ENCODE measurements at places on chromosomes 4 and X.

DNA sequence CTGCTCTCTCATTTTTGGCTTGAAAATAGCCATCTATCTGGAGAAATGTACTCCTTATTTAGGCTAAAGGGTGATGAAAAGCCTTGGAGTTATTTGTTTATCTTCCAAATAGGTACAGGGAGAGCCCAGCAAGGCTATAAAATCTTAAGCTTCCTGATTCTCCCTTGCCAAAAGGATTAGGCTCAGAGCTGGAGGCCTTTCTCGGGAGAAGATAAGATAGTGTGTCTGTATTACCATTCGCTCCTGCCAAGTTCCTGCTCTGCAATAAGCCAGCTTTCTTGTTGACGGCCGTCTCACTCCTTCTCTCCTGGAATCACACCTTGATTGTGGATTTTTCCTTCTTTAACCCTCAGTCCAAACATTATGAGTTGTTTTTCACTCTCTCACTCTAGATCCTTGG, 171.8 kb upstream of the TTC29 start:
- no peak for DNase-seq

GRCh38 chrX:150506020-150506419, 62.4 kb upstream of the MTM1 start:
- no peak for DNase-seq

GRCh38 chr4:139884438-139884837, 218.8 kb downstream of the MGST2 start:
- no peak for DNase-seq

GRCh38 chr4:126758493-126758892, 874.3 kb upstream of the INTU start:
- no peak for DNase-seq

GRCh38 chr4:180923486-180923885, 1319.7 kb upstream of the TENM3 start:
- DNase-seq = no peak

DNA sequence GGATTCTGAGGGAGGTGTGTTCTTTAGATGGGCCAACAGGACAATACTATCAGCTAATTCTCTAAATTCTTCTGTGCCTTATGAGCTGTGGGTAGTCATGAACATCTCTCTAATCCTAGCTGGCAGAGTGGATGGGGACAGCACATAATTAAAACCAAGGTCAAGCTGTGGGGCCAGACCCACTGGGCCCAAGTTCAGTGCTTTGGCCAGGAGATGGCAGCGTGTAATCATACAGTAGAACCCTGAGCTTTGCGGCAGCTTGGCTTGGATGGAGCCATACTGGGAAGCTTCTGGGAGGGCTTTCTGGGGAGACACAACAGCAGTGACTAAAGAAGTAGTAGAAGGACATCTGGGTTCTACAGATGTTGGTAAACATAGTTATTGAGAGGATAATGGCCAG, 140.3 kb upstream of the CXCL13 start:
- DNase-seq = no peak

- DNase-seq = no peak
Measured at GRCh38 chr4:55125763-55126541, 557 bp upstream of the KDR start.

DNA sequence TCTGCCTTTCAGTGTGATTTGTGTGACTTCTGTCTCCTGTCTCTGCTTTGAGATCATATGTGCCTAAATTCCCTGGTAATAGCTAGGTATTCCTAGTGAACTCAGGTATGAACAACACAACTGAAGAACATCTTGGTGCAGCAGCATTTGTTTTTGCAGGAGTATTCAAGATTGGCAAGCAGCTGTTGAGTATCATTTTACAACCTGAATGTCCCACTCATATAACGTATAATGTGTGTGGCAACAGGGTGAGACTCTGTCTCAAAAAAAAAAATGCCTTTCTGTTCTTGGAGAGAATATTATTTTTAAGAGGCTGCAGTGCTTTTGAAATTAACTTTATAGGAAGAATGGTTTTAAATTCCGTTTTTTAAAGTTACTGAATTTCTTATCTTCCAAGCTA, 7.7 kb downstream of the LSM6 start:
- no peak for DNase-seq

DNA sequence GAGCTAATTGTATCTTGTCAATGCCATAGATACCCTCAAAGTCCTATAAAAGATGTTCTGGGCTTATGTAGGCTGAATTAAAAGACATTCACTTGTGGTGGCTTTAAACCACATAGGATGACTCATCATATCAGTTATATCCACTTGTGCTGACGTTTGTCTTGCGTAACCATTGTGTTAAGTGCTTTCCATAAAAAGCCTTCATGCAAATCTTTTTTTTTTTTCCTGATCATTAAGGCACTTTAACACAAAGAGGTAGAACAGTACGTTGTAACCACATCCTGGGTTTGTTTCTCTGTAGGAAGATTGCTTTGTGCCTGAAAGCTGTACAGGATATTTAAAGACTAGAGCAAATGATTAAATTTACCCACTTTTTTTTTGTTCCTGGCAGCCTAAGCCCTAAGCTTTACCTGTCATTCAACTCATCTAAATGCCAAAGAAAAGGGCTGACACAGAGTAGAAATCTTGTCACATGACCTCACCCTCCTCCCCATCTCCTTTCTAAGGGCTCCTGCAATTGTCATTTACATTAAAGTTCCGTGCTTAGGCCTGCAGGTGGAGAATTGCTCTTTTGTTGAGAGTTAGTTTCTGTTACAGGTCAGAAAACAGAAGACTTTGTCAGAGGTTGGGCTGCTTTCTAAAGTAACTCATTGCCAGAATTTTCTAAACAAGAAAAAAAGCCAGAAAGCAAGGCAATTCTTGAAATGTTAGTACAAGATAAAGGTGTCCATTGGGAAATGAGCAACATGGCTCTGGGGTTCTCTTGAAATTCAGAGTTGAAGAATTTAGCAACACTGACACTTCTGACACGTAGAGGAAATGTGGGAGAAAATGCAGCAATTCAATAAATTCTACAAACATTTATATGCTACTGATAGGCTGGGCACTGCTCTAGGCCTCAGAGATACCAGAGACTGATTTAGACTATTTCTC, 555.6 kb downstream of the PPARGC1A start:
- DNase-seq = no peak

- no peak for DNase-seq
Measured at GRCh38 chr4:70895405-70895804, 6.8 kb upstream of the MOB1B start.

DNA sequence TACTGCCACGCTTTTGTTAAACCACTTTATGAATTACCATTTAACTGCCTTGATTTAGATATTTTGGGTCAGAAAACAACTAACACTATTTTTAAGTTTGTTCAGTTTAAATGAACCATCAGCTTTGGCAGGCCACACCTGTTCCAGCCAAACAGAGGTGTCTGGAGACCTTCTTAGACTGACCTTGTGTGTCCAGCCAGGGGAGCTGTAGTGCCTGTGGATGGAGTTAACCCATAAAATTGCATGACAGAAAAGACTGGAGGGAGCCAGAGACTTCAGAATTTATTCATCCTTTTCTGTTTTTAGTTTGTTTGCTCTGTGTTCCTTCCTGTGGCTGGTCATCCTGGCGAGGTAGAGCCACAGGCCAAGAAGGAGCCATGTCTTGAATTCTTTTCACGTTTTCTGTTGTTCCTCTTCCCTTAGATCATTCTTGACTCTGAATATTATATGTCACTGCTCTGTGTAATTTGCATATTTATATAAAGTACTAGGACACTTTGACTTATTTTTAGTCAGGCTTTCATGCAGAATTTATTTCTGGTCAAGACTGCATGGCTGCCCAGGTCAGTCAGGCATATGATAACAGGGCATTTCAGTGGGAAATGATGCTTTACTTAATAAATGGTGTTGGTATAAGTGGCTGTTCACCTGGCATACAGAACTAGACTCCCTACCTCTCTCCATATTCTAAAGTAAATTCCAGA, 26.7 kb downstream of the HERC3 start:
- DNase-seq = no peak

GRCh38 chr4:147174591-147174990, 228.9 kb upstream of the TTC29 start:
- DNase-seq = no peak

DNA sequence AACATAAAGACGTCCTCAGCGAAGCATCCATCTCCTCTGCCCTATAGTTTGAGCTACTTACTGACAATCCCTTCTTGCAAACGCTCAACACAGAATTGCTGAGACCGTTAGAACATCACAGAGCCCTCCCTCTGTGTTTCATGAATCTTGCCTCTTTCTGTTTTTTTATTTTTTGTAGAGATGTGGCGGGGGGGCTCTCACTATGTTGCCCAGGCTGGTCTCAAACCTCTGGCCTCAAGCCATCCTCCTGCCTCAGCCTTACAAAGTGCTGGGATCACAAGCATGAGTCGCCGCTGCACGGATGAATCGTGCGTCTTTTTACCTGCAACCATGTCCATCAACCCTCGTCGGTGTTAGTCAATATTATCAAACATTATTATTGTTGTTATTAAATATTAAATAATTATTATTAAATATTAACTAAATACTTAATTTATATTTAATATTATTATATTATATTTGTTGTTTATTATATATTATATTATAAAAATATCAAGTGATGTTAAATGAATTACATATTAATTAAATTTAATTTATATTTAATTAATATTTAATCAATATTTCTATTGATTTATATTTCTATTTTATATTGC, 200.7 kb downstream of the CRLF2 start:
- no peak for DNase-seq

- no peak for DNase-seq
Measured at GRCh38 chr4:127642169-127642568, 9.4 kb downstream of the INTU start.

- no peak for DNase-seq
Measured at GRCh38 chr4:42489095-42489494, 91.8 kb downstream of the SHISA3 start.

DNA sequence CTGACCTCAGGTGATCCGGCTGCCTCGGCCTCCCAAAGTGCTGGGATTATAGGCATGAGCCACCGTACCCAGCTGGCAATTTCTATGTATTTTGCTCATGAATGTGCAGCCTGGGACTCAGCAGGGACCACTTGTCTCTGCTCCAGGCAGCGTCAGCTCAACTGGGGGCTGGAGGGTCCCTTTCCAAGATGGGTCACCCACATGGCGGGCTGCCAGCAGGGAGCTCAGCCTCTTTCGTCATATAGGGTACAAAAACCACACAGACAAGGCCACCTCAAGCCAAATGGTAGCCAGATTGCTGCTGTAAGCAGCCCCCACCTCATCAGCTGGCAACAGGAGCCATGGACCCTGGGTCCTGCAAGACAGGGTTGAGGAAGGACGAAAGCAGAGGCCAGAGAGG, 2.4 kb upstream of the CLDN24 start:
- no peak for DNase-seq

- DNase-seq = no peak
Measured at GRCh38 chr4:54819034-54819433, 161.3 kb downstream of the KIT start.

DNA sequence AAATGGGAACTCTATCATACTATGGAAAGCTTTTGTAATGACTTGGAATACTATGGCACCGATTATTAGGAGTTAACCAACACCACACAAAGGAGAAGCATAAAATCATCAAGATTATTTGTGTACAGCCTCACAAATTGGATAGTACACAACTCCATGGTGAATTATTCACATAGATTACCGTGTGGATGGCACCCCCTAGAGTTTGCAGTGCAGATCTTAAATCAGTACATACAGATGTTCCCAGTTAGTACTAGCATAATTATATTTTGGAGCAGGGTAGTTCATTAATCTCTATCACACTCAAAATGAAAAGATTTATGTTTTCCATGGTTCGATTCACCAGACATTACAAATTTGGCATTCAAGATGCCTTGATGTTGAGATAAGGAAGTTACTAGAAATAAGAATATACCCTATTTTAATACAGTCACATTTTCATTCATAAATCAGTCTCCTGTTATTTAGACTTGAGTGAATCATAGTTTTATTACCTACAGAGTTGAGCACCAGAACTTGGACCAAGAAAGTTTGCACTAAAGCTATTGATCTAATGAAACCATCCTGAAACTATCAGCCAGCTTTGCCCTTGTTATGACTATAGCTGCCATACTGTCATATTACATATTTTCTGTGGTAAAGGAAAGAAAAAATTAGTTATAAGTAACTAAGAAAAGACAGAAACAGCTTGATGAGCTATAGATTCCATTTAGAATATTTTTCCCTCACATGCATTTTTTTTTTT, 531.8 kb downstream of the GLUD2 start:
- no peak for DNase-seq

- DNase-seq = no peak
Measured at GRCh38 chrX:84188320-84188834, 378 bp upstream of the RPS6KA6 start.
